Type B pancreatic cell (in vitro differentiated cells): ENCODE measurements at places on chromosomes 5 and 9. TPM values are rescaled to one million over a fixed set of nuclear protein-coding genes. Genes with fewer than 3 reads are reported as not detected.

Gene ZNF618
- total RNA-seq, result 23.7 and 51.5 TPM in 2 replicates

GRCh38 chr5:167886196-167886595, 405.2 kb upstream of the WWC1 start:
- no peak overlapping the region for H3K27ac ChIP-seq
- H3K4me1 ChIP-seq, result no peaks in the 10 kb centered on the region
- H3K4me3 ChIP-seq, result no peak overlapping the region

Gene OMD
- not detected in 2 replicates for total RNA-seq

GRCh38 chr9:93120846-93121315, 13.2 kb downstream of the NINJ1 start:
- DNase-seq, result no peak
- H3K27ac ChIP-seq, result no peak overlapping the region
- peaks cover 5% of the 10 kb centered on the region for H3K36me3 ChIP-seq
- H3K27me3 ChIP-seq, result peaks cover 3% of the 10 kb centered on the region
- H3K4me1 ChIP-seq, result peaks cover 6% of the 10 kb centered on the region
- no peak overlapping the region for H3K4me3 ChIP-seq

GRCh38 chr5:123178683-123179082, 89.6 kb downstream of the PRDM6 start:
- DNase-seq, result no peak
- no peaks in the 10 kb centered on the region for H3K36me3 ChIP-seq
- no peak overlapping the region for H3K27ac ChIP-seq
- H3K27me3 ChIP-seq, result peaks cover 6% of the 10 kb centered on the region

GRCh38 chr5:139294374-139295165, 1.0 kb downstream of the MATR3 start:
- H3K4me3 ChIP-seq, result peak overlapping the region; percentile 96
- peaks cover 7% of the 10 kb centered on the region for H3K36me3 ChIP-seq
- no peaks in the 10 kb centered on the region for H3K27me3 ChIP-seq
- peak overlapping the region; percentile 96 for H3K27ac ChIP-seq

Gene SVEP1
- 5.4 and 7.9 TPM in 2 replicates for total RNA-seq
